ENCODE measurements at places on chromosomes 16 and 17.
A peak's percentile ranks its signal among the peaks of the same experiment; 100 is the strongest.

DNA sequence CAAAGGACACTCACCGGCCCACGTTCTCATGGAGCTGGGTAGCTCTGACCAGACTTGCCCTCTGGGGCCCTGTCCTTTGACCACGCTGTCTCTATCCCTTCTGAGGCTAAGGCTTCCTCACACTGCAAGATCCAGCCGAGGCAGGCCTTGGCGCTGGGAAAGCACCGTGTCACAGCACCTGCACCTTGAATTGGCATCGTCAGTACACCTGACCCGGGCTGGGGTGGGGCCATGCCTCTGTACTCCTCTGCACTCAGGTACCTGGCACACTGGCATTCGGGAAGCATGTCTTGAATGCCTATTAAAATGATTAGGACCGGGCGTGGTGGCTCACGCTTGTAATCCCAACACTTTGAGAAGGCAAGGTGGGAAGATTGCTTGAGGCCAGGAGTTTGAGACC, 6.0 kb downstream of the TBC1D24 start:
- no peak for DNase-seq

DNA sequence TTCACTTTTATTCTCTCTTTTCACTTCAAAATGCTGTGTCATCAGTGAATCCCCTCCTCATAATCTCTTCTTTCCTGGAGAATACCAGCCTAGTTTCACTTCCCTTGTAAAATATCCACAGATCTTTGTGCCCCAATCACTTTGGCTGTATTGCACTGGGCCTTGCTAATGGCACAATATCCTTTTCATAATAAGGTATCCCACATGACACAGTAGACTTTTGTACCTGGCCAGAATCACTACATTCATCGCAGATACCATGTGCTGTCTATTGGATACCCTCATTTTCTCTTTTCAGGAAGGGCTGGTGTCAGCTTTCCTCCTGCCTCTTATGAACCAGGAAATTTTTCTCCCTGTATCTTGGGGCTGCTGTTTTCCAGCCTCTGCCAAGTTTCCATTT, 25.7 kb upstream of the TOX3 start:
- DNase-seq = no peak

DNA sequence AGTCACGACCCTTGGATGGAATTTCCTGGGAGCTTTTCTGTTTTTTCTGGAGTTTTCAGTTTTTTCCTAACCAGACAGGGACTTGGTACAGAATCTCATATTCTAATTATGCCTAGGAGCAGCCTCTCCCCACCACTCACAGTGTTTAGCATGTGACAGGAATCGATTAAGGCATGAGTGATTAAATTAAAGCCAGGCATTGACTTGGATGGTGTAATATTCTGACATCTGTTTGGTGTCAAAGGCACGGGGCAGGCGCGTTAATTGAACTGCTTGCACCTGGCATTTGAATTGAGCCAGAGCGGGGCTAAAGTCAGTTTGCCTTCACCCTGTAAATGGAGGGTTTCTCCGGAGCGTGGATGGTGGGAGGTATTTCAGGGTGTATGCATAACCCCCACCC, 11.9 kb downstream of the MAPT start:
- no peak for DNase-seq

- no peak for DNase-seq
Observed at GRCh38 chr16:58409316-58409973, 17.2 kb downstream of the GINS3 start.

DNA sequence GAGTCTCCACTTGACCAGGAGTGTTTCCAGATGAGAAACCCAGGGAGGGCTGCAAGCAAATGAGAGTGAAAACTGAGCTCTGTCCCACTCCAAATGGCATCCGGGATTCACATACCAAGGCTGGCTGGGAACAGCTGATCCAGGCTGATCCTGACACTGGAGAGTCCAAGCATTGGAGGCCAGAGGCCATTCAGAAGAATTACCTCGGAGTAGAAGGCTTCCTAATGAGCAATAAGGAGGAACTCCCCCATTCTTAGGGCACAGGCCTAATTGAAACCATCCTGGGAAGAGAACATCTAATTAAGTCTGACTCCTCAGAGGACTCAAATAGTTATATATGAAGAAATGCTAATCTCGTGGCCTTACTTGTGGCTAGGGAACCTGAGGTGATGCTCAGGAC, 142.8 kb downstream of the PRKCA start:
- DNase-seq = no peak

GRCh38 chr17:80137131-80137530, 9.8 kb downstream of the EIF4A3 start:
- DNase-seq = no peak

DNA sequence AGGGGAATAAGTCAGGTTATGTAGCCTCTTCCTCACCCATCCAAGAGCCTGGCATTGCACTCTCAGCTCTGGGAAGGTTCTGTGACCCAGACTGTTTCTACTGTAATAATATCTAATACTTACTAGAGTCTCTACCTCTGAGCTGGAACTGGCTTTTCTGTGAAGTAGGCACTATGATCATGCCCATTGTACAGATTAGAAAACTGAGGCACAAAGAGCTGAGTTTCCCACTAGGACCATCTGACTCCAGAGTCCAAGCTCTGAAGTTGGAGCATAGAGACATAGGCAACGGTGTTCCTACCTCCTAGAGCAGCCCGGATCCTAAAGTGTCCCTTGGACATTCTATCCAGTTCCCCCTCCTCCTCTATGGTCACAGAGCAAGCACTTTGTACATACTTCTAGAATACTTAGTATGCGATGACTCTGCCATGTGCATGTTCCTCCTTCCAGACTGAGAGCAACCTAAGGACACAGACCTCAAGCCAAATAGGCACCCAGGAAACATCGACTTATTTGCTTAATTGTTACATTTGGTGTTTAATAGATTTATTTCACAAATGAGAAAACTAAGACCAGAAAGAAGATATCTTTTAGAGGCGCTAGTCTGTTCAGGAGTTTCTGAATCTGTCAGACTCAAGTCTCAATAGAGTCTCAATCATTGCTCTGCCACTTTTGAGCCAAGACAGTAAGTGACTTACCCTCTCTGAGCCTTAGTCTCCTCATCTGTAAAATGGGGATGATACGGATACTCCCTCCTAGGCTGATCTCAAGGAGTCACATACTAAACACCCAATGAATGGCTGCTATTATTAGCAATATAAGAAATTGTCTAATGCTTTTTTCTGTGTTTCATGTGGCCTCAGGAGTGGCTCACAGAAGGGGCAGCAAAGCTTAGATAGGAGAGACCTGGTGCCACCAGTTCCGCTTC, 3.6 kb downstream of the CLEC19A start:
- DNase-seq = no peak

DNA sequence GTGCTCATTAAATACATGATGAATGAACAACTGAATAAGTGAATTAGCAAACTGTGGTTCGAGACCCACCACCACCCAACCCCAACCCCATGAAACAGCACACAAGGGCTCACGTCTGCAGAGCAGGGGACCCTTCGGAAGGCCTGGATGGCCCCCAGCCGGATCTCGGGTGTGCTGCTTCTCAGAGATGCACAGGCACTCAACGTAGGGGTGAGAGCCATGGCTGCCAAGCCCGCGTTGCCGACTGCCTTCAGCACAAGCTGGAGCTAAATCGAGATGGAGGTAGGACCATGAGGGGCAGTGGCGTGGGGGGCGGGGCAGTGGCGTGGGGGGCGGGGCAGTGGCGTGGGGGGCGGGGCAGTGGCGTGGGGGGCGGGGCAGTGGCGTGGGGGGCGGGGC, 93.2 kb downstream of the LITAF start:
- DNase-seq = no peak

DNA sequence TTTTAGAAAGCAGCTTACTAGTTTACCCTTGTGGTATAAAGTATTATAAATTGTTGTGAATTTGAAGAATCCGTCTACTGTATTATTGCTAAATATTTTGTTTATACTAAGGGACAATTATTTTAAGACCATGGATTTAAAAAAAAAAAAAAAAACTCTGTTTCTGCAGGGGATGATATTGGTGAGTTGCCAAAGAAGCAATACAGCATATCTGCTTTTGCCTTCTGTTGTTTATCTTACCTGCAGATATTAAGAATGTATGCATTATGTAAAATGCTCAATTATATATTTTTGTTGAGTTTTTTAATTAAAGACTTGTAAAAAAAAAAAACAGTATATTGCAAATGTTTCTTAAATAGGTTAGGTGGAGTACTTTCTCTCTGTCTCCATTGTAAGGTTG, 19.4 kb downstream of the WSB1 start:
- DNase-seq = no peak

GRCh38 chr17:63635787-63636186, 13.6 kb downstream of the MAP3K3 start:
- no peak for DNase-seq

GRCh38 chr16:795580-796229, 4.8 kb downstream of the GNG13 start:
- DNase-seq = no peak

DNA sequence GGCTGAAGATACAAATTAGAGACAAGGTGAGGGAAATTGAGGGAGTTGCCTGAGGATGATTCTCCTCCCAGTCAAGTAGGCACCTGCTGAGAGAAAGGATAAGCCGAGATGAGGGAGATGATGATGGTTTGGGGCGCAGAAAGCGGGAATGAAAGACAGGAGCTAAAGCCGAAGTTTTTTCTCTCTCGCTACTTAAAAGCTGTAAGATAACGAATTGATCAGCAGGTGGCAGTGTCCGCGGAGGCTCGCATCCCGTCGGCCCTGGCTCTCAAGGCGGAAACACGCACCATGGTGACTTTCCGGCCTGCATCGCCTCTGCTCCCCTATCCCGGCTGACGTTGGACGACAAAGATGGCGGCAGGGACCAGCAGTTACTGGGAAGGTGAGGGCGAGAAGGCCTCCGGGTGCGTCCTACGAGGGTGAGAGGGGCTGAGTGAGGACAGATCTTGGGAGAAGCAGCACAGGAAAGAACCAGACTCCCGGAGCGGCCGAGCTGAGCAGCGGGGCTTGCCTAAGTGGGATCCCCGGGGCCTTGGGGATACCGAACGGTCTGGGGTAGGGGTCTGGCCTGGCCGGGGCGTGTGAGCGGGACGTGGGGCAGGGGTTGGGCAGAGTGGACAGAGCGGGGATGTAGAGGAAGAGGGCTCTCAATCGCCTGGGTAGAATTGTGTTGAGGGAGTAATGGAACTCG, at the start of gene GOSR1:
Gene GOSR1, plus strand, starts transcription at position 326 of the 691 bp plus-strand sequence. Its CDS starts 26 bp downstream, at position 352.
- peak; percentile 68 for DNase-seq

DNA sequence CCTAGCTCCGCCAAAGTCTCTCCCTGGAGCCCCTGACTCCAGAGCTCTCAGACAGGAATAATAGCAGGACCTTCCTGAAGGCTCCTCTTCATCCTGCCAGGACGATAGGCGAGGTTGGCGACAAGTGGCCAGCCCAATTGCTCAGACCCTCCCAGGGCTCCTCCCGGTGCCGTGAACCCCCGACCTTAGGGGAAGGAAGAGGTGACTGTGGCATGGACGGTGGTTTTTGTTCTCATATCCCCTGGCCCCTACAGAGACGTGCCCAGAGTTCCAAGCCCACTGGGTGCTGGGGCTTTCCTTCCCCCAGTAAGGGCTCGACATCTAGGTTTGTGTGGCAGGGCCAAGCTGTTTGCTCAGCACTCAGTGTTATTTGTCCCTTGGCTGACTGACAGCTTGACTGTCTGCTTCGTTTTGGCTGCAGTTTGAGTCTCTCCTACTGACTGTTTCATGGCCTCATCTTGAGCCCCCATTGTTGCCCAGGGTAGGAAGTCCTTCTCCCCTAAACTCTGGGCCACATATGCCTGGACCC, 4.6 kb upstream of the ADCY7 start:
- no peak for DNase-seq

DNA sequence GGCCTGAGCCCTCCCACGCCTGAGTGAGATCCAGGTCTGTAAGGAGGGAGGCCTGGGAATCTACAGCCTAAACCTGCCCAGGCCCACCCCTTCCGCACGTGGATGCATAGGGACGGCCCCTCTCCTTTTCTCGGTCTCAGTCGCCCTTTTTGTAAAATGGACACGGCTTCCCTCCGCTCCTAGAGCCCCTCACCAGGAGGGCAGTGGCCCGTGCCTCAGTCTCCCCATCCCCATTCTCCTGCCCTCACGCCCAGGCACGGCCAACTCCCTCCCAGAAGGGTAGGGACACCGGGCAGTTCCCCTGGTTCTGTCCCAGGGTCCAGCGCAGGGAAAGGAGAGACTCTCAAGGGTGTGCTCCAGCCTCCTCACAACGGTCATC, 48.1 kb downstream of the WNT3 start:
- no peak for DNase-seq

GRCh38 chr17:63142836-63143235, 176.8 kb downstream of the TANC2 start:
- no peak for DNase-seq

GRCh38 chr16:30437511-30438046, 7.7 kb upstream of the DCTPP1 start:
- DNase-seq = no peak

DNA sequence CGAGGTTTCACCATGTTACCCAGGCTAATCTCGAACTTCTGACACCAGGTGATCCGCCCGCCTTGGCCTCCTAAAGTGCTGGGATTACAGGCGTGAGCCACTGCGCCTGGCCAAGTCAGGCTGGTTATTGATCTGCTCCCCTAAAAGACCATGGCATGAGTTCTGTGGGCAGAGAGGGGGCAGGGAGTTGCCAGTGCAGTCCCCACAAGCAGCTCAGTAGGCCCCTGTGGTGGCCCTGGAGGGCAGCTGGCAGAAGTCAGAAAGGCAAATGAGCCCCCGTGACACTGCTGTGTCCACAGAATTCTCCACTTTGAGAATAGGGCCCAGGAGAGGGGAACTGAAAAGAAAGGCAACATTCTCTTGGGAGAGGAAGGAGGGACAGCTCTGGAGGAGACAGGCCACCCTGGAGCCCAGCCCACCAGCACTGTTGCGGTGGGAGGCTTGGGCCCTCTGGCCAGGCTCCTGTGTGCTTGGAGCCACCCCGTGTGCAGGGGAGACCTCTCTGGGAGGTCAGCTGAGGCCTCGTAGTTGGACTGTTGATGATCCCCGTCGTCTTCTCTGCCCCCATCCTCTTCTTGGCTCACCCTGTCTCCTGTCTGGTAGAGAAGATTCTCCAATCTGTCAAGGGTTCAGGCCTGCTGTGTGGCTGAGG, 2.1 kb upstream of the AMDHD2 start:
- DNase-seq = no peak

- no peak for DNase-seq
Observed at GRCh38 chr16:64174327-64174726, 947.5 kb downstream of the CDH11 start.

GRCh38 chr16:56941092-56941491, 9.2 kb downstream of the HERPUD1 start:
- no peak for DNase-seq
